ENCODE measurements at places on chromosomes 5 and 9.

GRCh38 chr9:136723362-136723976 lies 11.1 kb downstream of the DIPK1B start:
- DNase-seq = no peak

- no peak for DNase-seq
Observed at GRCh38 chr5:155952486-155953089, 374.4 kb upstream of the SGCD start.

GRCh38 chr5:87246061-87246460 lies 21.6 kb upstream of the RASA1 start:
- DNase-seq = no peak

- no peak for DNase-seq
Observed at GRCh38 chr5:57976506-57976905, 483.4 kb downstream of the PLK2 start.

DNA sequence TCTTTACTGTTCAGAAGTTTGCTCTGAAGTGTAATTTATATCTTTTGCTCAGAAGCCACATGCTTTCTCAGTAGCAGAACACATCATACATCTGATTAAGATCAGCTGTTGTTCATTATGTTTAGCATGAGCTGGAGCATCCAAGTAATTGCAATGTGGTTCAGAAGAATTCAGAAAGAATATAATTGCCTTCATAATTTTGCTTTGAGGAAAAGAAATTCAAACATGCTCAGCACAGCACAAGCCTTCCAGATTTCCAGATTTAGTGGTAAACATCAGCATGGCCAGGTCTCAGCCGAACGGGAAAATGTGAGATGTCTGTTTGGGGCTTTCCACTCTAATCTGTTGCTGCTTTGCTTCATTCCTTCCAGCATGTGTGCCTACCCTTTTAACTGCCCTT lies 65.9 kb downstream of the ITGA1 start:
- DNase-seq = no peak
